Esophagus mucosa (tissue), 1 donor: ENCODE measurements at places on chromosomes 11 and 22. TPM values are rescaled to one million over a fixed set of nuclear protein-coding genes. Genes with fewer than 3 reads are reported as not detected.
A peak's percentile ranks its signal among the peaks of the same experiment; 100 is the strongest.

The ST14 gene
- total RNA-seq, result 121 TPM

GRCh38 chr11:35389897-35390465 is 29.4 kb downstream of the SLC1A2 start:
- ATAC-seq, result no peak

DNA sequence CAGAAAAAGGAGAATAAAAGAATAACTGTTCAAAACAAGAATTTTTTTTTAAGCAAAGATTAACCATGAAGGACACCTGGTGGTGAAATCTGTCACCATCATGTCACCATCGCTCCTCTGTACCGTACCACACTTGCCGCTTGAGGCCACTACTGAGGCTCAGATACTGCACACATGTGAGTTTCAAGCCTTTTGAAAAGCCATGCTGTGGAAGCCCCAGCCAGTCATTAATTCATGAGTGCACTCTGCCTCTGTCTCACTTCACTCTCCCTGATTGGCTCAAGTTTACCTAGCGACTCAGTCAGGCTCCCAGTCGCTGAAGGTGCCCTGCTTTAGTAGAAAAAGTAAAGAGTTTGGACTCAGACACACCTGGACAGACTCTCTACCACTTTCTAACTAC is 6.6 kb upstream of the MS4A12 start:
- ATAC-seq, result peak; percentile 60

- no peak for ATAC-seq
Observed at GRCh38 chr22:35746248-35746647, 28.6 kb downstream of the APOL5 start.

DNA sequence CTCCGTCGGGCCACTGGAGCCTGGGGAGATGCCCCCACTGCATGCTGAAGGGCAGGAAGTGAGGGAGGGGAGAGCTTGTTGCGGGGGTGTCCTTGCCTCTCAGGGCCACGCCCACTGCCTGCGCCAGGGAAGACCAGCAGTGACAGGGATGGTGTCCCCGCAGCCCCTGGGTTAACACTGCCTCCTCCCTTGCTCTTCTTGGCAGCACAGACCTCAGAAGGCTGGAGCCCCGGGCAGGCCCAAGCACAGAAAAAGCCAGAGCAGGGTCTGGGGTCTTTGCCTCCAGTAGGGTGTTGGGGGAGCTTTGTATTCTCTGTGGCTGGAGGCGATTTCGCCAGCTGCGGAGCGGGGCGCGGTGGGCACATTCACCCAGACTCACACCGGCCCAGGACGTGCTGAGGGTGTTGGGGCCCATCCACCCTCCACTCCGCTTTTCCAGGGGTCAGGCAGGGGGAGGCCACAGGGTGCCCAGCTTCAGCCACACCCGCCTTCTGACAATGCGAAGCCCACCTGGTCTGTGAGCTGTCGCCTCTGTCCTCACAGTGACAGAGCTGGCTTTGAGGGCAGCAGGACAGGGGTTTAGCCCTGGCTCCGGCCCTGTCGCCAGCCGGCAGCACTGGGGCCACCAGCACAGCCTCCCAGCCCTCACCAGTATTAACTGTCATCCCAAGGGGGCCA is 83.7 kb downstream of the CDKN1C start:
- ATAC-seq, result no peak

DNA sequence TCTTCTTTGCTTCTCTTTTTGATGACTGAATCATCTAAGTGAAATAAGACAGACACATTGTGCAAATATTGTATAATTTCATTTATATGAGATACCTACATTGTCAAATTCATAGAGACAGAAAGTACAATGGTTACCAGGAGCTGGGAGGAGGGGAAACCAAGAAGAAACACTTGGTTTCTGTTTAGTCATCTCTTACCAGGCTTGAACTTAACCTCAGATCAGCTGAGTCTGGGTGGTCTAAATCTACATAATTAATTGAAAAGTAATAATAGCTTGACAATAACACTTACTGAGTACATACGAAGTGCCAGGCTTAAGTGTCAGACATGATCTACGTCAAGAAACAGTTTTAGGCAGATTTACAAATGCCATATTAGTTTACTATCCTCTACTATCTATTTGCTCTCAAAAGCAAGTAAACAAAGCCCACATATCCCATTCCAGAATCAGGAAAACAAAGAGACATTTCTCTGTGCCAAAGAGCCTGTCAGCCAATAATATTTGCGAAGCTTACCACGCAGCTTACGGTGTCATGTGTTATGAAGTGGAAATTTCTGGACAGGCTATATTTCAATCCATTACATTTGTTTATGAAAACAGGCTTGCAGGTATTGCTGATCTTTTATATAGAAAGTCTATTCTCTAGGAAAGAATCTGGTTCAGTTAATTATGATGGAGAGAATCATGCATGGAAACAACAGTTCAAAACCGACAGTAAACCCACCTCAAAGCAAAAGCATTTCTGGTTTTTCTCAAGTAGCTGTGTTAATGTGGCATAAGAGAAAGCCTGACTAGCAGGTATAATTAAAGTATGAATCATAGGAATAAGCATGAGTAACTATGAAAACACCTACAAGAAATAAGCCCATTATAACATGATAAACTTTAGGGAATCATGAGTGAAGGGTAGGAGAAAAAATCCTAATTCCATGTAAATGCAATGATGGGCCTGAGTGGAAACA is 2.7 kb upstream of the ARHGAP42 start:
- ATAC-seq, result peak; percentile 63

DNA sequence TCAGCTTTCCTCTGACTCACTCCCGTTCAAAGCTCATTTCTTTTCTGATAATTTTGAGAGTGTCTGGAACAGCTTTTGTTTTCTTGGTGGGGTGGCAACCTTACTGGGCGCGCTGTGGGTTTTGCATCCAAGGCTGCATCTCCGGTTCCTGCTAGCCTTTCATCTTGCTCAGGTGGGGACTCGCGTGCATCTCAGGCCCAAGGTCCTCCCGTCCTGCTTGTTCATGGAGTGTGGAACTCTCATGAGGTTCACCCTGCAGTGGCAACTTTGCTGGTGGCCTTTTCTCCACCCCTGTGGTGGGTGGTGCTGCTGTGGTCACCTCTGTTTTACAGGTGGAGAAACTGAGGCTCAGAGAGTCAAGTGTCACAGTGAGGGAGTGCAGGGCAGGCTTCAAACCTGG is 25.6 kb downstream of the MCM5 start:
- ATAC-seq, result no peak

GRCh38 chr11:87295237-87295636 is 257.5 kb downstream of the TMEM135 start:
- ATAC-seq, result no peak

The P4HA3 gene
- 0.20 TPM for total RNA-seq

GRCh38 chr22:47625013-47625385 is 862.5 kb downstream of the TBC1D22A start:
- no peak for ATAC-seq
